AG20443 (cell line): ENCODE measurements at places on chromosomes 16 and 17.

GRCh38 chr16:87850009-87851006 is 19.0 kb downstream of the SLC7A5 start:
- peak; percentile 76 for DNase-seq

DNA sequence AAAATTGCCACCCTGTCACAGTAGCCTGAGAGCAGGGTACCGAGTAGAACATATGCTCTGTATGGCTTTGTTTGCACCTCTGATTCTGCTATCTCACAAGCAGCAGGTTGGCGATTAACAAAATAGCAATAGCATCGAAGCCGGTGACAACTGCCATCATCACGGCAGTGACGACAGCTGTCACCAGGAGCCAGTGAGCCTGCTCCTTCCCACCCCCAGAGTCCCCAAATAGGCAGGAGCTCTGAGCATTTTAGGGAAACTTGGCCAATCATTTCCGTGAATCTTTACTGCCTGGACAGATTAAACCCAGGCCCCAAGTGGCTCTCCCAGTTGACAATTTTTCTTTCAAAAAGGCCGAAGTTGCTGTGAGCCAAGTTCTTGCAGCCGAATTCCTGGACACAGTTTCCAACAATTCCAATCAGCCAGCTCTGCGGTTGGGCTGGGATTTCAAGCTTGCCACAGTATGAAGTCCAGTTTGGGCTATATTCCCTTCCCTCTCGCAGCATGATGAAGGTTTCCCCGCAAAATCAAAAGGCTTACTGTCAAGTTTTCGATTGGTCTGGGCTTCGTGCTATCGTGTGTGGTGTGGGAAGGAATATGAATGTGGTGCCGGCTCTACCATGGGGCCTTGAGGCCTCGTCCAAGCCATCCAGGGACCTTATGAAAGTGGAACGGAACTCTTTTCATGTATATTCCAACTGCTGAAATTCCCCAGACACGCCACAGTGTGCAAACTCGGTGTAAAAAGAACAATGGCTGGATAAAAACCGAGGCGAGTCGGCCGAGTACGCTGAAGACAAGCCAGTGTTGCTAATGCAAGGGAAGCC is 186.6 kb downstream of the C16orf78 start:
- DNase-seq, result peak; percentile 27

GRCh38 chr16:50038286-50038685 is 13.3 kb downstream of the CNEP1R1 start:
- DNase-seq, result no peak

DNA sequence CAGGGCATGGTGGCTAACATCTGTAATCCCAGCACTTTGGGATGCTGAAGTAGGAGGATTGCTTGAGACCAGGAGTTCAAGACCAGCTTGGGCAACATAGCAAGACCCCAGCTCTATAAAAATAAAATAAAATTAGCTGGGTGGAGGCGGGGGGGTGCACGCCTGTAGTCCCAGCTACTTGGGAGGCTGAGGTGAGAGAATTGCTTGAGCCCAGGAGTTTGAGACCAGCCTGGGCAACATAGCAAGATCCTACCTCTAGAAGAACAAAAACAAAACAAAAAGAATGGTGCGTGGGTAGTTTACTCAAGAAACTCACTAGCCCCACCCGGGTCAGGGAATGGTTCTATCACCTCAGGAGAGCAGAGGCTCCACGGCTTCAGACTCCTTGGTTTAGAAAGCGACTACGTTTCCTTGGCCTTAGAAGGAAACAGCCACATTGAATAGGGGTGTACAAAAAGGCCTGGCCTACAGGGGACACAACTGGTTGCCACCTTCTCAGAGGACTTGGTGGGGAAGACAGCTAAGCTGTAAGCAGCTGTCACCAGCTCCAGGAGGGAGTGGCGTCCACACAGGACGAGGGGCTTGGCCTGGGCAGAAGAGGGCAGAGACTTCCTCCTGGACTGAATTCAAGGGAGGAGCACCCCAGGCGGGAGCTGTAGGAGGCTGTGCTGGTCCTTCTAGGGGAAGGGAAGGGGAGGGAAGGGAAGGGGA is 716 bp downstream of the TK1 start:
- DNase-seq, result peak; percentile 55

- DNase-seq, result no peak
Observed at GRCh38 chr16:2711370-2712062, 8.5 kb downstream of the PRSS27 start.

- DNase-seq, result no peak
Observed at GRCh38 chr16:20598832-20599469, 22.8 kb upstream of the ACSM2B start.

DNA sequence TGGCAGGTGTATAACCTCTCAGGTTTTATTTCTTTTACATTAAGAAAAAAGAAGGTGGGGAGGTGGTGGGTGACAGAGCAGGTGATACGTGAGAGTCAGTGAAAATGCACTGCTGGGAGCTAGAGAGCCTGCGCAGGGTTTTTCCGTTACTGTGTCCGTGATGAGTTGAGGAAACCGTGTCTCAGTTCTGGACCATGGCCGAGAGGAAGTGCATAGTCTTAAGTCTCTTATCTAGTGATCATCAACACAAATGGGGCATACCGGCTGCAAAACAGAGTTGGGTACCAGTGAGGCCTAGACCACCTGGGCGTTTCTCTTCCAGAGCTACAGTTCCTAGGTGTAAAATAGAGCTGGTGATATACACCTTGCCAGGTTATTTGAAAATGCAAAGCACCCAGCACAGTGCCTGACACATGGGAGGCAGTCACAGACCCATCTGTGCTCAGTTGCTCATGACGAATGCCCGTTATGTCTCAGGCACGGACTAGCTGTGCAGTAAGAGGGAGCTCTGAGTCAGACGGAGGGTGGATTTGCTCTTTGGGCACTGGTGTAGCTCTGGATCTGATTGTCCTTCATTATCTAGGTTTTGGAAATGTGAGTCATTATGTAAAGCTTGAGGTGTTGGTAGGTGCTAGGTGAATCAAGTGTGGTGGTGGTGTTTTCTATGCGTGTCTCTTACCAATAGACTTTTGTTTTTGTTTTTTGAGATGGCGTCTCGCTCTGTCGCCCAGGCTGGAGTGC is 60.9 kb downstream of the RPTOR start:
- DNase-seq, result peak; percentile 53

DNA sequence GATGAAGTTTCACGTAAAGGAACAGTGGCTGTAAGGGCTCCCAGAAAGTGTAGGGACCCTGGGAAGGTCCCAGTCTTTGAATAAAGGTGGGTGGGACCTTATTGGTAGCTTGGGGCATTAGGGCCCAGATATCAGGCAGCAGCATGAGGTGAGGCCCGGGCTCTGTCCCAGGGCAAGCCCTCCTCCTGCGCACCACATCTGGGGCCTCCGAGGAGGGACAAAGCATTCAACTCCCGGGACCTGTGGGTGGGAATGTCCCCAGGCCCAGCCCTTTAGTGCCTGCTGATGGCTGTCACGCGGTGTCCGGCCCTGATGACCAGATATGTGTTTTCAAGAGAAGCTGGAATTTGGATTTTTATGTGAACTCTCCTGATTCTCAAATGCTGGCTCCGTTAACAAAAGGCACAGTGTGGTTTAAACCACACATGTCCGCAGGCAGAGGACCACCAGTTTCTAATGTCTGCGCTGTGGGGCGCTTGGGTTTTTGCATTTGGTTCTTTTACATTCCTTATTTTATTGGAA is 30.4 kb downstream of the RAI1 start:
- DNase-seq, result no peak

- DNase-seq, result no peak
Observed at GRCh38 chr17:69678206-69678605, 263.7 kb downstream of the MAP2K6 start.

GRCh38 chr16:46746821-46747776 is 1.0 kb downstream of the MYLK3 start:
- peak; percentile 17 for DNase-seq

- no peak for DNase-seq
Observed at GRCh38 chr17:11351479-11351878, 110.5 kb downstream of the SHISA6 start.

DNA sequence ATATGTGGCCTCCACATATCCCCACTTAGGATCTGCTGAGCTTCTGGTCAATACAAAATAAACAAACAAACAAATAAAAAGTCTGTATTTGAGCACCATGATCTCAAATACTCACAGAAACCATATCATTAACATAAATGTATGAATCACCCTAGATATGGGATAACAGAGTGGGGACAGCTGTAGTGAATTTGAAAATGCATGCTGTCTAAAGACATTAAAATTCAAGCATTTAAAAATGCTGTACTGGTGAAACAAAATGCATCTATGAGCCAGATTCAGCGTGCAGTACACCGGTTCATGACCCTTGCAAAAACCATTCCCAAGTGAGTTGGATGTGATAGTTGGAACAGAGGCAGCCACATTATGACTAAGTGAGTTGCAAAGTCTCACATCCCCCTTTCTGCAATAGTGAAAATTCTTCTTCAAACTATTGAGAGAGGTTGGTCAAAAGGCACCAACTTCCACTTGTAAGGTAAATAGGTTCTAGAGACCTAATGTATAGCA is 12.3 kb downstream of the GRIN2A start:
- no peak for DNase-seq

- no peak for DNase-seq
Observed at GRCh38 chr16:50879873-50880695, 138.2 kb downstream of the CYLD start.

DNA sequence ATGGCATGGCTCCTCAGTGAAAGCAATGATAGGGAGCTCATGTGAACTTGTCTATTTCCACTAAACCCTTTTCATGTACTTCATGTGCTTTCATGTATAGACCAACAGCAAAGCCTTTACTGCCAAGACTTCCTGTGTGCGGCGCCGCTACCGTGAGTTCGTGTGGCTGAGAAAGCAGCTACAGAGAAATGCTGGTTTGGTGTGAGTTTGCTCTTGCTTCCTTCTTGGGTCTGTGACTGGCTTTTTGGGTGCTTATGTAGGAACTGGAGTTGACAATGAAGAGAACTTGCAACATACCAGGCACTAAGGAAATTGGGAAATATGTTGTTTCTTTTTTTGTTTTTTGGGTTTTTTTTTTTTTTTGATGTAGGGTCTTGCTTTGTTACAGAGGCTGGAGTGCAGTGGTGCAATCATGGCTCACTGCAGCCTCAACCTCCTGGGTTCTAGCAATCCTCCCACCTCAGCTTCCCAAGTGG is 5.7 kb downstream of the SNX11 start:
- DNase-seq, result no peak

DNA sequence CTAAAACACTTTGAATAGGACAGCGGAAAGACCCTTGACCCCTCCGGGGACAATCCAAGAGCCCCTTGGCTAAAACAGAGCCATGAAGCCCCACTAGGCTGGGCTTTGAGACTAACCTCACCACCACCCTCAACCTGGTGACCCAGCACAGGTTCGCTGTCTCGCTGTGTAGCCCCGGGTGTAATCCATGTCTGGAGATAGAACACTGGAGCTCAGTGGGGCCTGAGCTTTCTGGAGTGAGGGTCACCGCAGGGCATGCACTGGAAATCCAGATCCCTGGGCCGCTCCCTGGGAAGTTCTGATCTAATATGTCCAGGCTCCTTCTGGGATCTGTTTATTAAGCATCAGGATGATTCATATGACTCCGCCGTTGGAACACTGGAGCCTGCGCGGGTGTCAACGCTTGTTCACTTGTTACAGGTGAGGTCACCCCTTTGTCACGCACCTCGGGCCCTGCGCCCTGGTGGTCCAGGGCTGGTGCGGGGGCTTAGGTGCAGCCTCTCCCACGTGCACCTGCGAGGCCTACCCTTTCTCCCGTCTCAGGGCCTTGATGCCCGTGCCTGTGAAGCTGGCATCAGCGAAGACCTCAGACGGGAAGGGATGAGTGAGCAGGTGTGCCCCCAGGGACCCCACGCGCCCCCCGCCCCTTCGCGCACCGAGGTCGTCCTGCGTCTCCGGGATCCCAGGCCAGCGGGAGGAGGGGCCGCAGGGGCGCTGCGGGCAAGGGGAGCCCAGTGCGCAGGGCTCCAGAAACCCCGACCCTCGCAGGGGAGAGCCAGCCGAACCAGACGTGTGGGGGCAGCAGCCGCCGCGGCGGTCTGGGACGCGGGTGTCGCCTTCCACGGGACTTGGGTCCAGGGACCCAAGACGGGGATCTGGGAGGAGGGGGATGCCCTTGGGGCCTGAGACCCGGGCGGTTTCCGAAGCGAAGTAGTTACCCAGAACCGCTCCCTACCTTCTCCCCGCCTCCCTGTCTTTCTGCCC is 224.1 kb upstream of the FOXF1 start:
- DNase-seq, result no peak

- DNase-seq, result peak; percentile 48
Observed at GRCh38 chr16:2966808-2967191, 2.3 kb upstream of the PAQR4 start.

DNA sequence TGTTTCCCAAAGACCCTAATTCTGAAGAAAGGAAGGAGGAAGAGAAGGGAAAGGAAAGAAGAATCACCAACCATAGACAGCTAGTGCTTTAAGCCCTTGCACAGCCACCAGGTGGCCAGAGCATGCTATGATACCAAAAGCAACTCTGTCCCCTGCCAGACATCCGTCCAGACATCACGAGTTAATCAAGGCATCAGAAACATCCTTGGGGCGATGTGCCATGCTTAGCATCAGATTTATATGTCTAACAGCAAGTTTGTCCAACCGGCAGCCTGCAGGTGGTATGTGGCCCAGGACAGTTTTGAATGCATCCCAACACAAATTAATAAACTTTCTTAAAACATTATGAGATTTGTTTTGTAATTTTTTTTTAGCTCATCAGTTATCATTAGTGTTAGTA is 2.9 kb upstream of the CRYBA1 start:
- peak; percentile 50 for DNase-seq

DNA sequence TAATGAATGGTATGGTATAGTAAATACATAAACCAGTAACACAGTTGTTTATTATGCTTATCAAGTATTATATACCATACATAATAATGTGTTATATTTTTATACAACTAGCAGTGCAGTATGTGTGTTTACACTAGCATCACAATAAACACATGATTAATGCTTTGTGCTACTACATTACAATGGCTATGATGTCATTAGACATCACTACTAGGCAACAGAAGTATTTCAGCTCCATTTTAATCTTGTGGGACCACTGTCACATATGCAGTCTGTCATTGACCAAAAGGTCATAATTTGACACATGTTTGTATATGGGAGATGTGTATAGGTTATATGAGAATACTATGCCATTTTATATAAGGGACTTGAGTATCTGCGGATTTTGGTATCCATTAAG is 32.7 kb downstream of the TRIM37 start:
- DNase-seq, result no peak

DNA sequence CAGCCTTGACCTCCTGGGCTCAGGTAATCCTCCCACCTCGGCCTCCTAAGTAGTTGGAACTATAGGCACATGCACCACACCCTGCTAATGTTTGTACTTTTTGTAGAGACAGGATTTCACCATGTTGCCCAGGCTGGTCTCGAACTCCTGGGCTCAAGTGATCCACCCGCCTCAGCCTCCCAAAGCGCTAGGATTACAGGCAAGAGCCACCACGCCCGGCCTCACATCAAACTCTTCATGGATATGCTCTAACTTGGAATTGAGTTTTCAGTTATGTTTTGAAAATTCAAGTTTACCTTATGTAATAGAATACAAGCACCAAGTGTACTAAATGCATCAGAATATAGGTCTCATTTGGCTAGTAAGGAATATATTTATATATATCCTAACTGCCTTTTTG is 119.6 kb downstream of the BRIP1 start:
- DNase-seq, result no peak
